ENCODE measurements at places on chromosomes 1 and 21.

DNA sequence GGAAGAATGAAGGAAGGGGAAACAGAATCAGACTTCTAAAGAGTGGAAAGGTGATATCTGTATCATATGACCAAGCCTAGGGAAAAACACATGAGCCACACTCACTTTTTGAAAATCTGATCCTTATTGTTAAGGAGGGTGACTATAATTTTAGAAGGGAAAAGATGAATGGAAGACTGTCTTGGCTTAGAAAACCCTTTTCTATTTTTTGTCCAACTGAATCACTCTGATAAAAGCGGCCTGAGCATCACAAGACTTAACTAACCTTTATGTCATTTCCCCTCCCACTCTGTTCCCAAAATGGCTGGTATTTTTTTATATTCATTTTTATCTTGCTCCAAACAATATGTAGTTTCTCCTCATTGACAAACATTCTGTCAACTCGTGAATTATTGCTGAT lies 169.8 kb downstream of the C1orf21 start:
- no peak for DNase-seq

GRCh38 chr1:37032660-37033354 lies 1.5 kb downstream of the GRIK3 start:
- no peak for DNase-seq

- no peak for DNase-seq
These were observed 50.7 kb downstream of the YARS1 start for GRCh38 chr1:32766328-32766972.

DNA sequence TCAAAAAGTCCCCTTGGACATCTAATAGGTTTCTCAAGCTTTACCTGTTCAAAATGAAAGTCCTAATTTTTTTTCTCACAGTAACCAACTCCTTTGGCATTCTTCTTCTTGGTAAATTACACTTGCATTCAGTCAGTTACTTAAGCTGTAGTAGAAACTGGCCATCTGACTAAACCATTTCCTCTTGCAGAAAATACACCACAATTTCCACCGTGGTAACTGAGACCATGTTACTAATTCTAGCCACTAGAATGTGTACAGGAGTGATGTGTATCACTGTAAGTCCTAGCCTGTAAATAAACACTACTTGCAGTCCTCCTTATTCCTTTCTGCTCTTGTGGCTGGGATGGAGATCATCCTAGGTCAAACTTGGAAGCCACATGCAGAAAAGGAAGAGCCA lies 965.4 kb upstream of the TMPRSS15 start:
- no peak for DNase-seq

DNA sequence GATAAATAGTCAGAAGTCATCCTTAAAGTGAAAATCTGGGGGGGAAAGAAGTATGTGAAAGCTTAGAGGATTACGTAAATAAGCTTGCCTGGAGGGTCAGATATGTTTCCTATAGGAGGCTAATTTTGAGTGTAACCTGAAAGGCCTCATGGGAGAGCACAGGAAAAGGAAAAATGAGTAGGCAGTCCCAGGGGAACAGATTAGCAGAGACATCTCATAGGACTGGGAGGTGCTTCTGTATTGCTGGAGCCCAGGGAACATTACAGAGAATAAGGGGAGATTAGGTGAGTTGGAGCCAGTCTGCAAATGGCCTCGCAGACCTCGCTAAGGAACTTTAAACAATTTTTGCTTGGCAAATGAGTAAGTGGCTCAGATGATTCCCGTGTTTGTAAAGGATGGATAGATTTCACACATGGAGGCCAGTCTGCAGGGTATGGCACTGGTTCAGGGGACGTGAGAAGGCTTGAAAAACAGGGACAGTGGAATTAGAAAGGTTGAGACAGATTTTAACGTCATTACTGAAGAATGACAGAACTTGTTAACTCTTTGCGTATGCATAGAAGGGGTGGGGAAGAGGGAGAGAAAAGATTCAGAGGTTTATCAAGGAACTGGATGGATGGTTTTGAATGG lies 149.1 kb downstream of the GREM2 start:
- DNase-seq, result no peak

DNA sequence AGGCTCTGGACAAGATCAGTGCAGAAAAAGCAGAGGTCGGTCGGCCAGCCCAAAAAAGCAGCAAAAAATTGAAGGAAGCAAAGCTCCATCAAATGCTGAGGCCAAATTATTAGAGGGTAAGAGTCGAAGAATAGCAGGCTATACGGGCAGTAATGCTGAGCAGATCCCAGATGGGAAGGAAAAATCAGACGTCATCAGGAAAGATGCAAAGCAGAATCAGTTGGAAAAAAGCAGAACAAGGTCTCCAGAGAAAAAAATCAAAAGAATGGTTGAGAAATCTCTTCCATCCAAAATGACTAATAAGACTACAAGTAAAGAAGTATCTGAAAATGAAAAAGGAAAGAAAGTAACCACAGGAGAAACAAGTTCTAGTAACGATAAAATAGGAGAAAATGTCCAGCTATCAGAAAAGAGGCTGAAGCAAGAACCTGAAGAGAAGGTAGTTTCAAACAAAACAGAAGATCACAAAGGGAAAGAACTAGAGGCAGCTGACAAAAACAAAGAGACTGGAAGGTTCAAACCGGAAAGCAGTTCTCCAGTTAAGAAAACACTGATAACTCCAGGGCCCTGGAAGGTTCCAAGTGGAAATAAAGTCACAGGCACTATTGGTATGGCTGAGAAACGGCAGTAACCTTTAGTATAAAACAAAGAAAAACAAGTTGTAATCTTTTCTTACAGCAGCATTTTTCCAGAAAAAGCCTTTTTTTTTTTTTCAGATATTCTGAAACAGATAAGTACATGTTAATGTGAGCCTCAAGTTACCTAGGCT lies 75.7 kb downstream of the PHTF1 start:
- DNase-seq, result no peak

DNA sequence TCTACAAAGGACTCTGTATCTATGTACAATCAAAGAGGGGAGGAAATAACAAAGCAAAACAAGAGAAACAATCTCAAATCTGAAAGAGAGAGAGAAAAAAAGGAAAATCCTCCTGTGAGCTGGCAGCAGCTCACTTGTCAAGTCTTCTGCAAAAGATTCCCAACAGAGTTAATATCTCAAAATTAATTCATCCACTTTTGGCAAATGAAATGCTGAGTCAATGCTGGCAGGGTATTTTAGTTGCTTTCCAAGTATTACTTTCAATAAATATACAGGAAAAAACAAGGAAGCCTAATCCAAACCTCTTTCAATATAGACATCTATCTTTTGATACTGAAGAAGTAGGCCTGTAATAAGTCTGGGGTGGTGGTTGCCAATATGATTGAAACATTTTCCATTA lies 613.9 kb upstream of the NEGR1 start:
- DNase-seq, result no peak

GRCh38 chr1:77631751-77632150 lies 50.7 kb downstream of the ZZZ3 start:
- DNase-seq, result no peak

GRCh38 chr1:114122941-114123618 lies 30.6 kb downstream of the SYT6 start:
- no peak for DNase-seq

- DNase-seq, result peak; percentile 84
These were observed at the start of gene NAXE for GRCh38 chr1:156591432-156592157. Gene NAXE, plus strand, starts transcription at chr1:156591776. Its CDS starts 29 bp downstream, at chr1:156591805.

GRCh38 chr1:184387069-184387475 lies 243 bp downstream of the C1orf21 start:
- DNase-seq, result no peak
